ENCODE measurements at places on chromosomes 5 and 9.

GRCh38 chr9:124616961-124617360 lies 109.8 kb upstream of the NR5A1 start:
- no peak for DNase-seq

GRCh38 chr9:114662081-114662989 lies 4.7 kb upstream of the TEX53 start:
- peak; percentile 51 for DNase-seq

DNA sequence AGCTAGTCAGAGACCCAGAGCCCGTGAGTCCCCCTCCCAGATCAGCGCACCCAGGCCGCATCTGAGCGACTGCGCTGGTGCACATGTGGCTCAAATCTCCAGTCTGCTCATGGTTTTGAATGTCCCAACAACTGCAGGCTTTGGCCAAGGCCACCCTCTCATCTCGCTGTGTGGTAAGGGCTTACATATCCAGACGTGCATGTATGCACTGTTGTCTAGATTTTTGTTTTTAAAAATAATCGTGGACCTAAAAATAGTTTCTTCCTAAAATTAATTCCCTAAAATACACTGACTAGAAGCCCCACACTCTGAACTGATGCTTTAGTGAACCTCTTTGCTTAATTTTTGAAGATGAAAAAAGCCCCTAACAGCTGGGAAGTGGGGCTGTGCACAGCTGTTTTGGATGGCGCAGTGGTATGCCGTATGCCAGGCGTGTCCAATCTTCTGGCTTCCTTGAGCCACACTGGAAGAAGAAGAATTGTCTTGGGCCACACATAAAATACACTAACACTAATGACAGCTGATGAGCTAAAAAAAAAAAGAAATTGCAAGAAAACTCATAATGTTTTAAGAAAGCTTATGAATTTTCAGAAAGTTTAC lies 143.0 kb upstream of the LHFPL2 start:
- no peak for DNase-seq

GRCh38 chr9:111056538-111056937 lies 18.3 kb upstream of the LPAR1 start:
- no peak for DNase-seq

DNA sequence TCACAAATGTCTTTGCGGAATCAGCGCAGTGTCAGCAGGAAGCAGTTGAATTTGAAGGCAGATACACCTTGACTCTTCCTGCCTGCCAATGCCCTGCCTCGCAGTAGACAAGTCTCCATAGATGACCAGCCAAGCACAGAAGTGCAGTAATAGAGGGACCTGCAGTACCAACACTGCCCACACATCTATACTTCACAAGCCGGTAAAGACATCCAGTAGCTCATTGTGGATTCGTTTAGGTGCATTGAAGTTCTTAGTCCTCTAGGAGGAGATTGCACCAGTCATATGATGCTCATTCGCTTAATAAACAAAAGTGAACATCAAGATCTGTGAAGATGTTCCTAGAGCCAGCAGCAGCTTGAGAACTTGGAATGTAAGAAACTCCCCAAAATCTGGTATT lies 7.1 kb upstream of the IFNA2 start:
- no peak for DNase-seq

GRCh38 chr9:18183974-18184373 lies 290.0 kb upstream of the ADAMTSL1 start:
- DNase-seq, result no peak

DNA sequence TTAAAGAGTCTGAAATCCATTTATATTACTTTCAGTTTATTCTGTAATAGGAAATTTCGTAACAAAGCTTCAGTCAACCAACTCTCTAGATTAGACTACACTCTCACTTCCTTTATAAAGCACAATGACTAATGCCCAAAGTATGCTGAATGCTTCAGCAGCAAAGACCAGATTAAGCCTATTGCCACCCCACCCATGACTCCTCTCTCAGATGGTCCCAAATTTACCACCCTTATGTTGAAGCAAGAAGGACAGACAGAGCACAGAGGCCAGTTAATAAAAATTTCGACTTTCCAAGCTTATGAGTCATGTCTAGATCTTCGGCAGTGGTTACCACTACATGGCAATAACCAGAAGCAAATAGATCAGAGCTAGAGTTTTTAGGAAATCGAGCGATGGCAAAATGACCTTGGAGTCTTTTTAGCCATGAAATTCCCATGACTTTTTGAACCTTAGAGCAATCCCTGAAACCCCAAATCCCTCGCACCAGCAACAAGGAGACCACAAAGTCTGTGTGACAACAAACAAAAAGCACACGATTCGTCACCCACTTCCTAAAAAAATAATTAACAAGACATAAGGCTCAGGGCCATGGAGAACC lies 287.8 kb upstream of the RASA1 start:
- no peak for DNase-seq

DNA sequence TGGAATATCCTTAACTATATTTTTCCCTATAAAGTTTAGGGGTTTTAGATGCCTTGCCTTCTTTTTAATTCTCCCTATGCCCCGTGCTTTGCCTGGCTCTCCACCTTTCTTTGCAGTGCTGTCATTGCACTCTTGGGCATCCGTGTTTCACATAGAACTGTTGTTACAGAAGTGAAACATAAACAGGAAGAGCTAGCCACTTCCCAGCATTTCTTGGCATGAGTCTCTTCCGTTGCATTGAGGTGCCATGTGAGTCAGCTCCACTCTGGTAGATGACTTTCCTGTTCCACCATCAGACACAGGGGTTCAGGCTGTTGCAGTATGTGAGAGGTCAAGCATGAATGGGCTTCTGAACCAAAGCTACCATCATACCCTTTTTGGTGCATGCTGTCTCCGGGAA lies 73.4 kb downstream of the ANGPTL2 start:
- DNase-seq, result no peak

Measured in activated CD4-positive, CD25-positive, alpha-beta regulatory T cell (primary cell).